Cardiac atrium fibroblast (primary cell): ENCODE measurements at places on chromosomes 5 and 9. TPM values are rescaled to one million over a fixed set of nuclear protein-coding genes. Genes with fewer than 3 reads are reported as not detected.

BSPRY gene
- not detected in 2 replicates for total RNA-seq

TUT7 gene
- total RNA-seq: 16.6 and 24.3 TPM in 2 replicates

STPG3 gene
- not detected in 2 replicates for total RNA-seq

KCNV2 gene
- total RNA-seq: not detected in 2 replicates

SLC36A2 gene
- not detected in 2 replicates for total RNA-seq

GPR21 gene
- total RNA-seq: not detected in 2 replicates

SEC61B gene
- 116 and 159 TPM in 2 replicates for total RNA-seq

SPARC gene
- 3,183 and 3,236 TPM in 2 replicates for total RNA-seq

NOXA1 gene
- 0.16 TPM in 1 of 2 replicates, not detected in the other for total RNA-seq

FAM169A gene
- total RNA-seq: not detected in 2 replicates

PFN3 gene
- not detected in 2 replicates for total RNA-seq

LCNL1 gene
- not detected in 2 replicates for total RNA-seq

OR13C4 gene
- not detected in 2 replicates for total RNA-seq

DDX4 gene
- total RNA-seq: not detected in 2 replicates

PCDHB13 gene
- 0.16 and 0.90 TPM in 2 replicates for total RNA-seq

ANKH gene
- total RNA-seq: 14.1 and 19.7 TPM in 2 replicates

ORM1 gene
- total RNA-seq: not detected in 2 replicates

LCN12 gene
- not detected in 2 replicates for total RNA-seq

GPRIN1 gene
- total RNA-seq: 2.7 and 3.7 TPM in 2 replicates

SSNA1 gene
- total RNA-seq: 52.2 and 74.0 TPM in 2 replicates

IL3 gene
- not detected in 2 replicates for total RNA-seq

SLC6A7 gene
- not detected in 2 replicates for total RNA-seq

DNAI1 gene
- not detected in 2 replicates for total RNA-seq

LCN1 gene
- not detected in 2 replicates for total RNA-seq

TOPORS gene
- 14.1 and 14.6 TPM in 2 replicates for total RNA-seq

SLC6A18 gene
- total RNA-seq: not detected in 2 replicates

CD14 gene
- 1.1 and 14.7 TPM in 2 replicates for total RNA-seq

SLC30A5 gene
- total RNA-seq: 37.5 and 44.6 TPM in 2 replicates

GRK6 gene
- total RNA-seq: 17.7 and 21.9 TPM in 2 replicates

DMRT3 gene
- total RNA-seq: not detected in 2 replicates

CDH9 gene
- not detected in 2 replicates for total RNA-seq

AJM1 gene
- total RNA-seq: 1.5 and 2.7 TPM in 2 replicates

AHRR gene
- 8.8 and 16.4 TPM in 2 replicates for total RNA-seq

MCTP1 gene
- total RNA-seq: 0.16 and 0.18 TPM in 2 replicates

IL5 gene
- not detected in 2 replicates for total RNA-seq

FABP6 gene
- total RNA-seq: not detected in 2 replicates

NDUFS6 gene
- 41.3 and 57.0 TPM in 2 replicates for total RNA-seq

OR1J2 gene
- total RNA-seq: not detected in 2 replicates

PCDHGB6 gene
- total RNA-seq: 1.4 and 2.1 TPM in 2 replicates

MUSK gene
- total RNA-seq: 0.36 and 0.49 TPM in 2 replicates
